ENCODE measurements at places on chromosomes 12 and 14.
A peak's percentile ranks its signal among the peaks of the same experiment; 100 is the strongest.

- no peak for DNase-seq
Observed at GRCh38 chr12:47071241-47071852, 8.1 kb upstream of the PCED1B start.

DNA sequence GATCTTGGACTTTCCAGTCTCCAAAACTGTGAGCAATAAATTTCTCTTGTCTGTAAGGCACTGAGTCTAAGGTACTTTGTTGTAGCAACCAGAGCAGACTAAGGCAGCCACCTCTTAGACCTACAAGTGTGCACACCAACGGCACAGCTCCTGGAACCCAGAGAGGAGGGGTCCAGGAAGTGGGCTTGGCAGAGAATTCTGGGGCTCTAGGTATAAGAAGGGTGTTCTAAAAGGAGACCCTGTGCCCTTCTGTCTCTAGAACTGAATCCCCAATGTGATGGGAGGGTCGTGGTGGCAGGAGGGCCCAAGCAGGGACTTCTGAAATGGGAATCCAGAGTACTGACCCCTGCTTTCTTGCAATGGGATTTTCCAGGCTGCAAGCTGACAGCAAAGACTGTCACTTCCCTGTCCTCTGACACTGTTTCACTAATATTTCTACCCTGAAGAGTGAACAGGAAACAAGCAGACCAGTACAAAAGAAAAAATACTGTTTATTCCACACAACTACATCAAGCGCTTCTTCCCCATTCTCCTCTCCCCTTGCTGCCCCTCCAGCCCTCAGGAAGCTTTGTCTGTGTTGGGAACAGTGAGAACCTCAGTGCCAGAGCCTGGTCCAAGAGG lies 13.6 kb upstream of the TFCP2 start:
- no peak for DNase-seq

- peak; percentile 22 for DNase-seq
Observed at GRCh38 chr12:9668161-9669018, 1.1 kb upstream of the CLEC2D start.

DNA sequence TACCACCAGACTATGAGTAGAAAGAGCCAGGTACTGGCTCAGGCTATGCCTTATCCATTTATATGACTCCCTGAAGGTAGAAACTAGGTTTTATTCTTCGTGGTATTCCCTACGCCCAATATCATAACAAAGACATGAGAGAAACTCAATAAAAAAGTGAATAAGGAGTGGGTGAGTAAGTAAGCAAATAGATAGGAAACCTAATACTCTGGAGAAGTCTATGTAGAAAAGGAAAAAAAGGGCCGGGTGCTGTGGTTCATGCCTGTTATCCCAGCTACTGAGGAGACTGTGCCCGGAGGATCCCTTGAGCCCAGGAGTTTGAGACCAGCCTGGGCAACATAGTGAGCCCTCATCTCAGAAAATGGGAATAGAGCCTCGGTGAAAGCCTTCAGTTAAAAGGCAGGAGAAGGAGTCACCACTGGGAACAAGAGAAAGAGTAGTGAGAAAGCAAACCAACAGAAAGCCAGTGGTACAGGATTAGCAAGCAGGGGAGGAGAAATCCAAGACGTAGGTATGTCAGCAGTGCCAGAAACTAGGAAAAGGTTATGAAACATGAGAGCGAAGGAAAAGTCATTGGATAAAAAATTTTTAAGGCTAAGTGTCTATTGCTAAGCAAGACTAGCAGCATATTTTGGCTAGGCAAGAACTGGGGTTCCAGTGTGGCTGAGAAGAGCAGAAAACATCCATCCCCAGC lies 6.0 kb upstream of the OR6J1 start:
- no peak for DNase-seq

DNA sequence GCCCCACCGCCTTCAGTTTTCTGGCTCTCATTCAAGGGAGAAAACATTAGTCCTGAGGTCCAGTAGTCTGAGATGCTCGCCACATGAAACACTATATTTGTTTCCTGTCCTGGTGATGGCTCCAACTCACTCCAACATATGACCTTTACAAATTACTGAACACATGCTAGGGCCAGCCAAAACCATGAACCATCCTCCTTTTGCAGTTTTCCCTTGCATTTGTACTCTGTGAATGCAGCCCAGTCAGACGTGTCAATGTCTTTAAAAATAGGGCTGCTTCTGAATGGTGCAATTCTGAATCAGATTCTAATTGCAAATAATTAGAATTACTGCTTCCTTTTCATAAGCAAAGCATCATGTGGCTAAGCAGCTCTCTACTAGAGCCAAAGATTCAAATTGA lies 36.0 kb downstream of the ADAMTS20 start:
- no peak for DNase-seq

GRCh38 chr12:98154850-98155249 lies 360.5 kb upstream of the TMPO start:
- DNase-seq: no peak

GRCh38 chr12:68303850-68304249 lies 28.3 kb downstream of the MDM1 start:
- DNase-seq: no peak

- DNase-seq: no peak
Observed at GRCh38 chr14:56874375-56874774, 64.1 kb upstream of the OTX2 start.

GRCh38 chr12:106288101-106288493 lies 14.4 kb upstream of the TCP11L2 start:
- DNase-seq: no peak

Data from AG08395 (cell line).